ENCODE measurements at places on chromosomes 13 and 19. TPM values are rescaled to one million over a fixed set of nuclear protein-coding genes. Genes with fewer than 3 reads are reported as not detected.

PGLYRP2 gene
- total RNA-seq, result not detected

ZNF841 gene
- 40.9 TPM for total RNA-seq

ERFL gene
- not detected for total RNA-seq

ZNF556 gene
- total RNA-seq, result not detected

OVOL3 gene
- not detected for total RNA-seq

- DNase-seq, result no peak
Measured at GRCh38 chr13:110650436-110650835, 35.1 kb downstream of the NAXD start.

- no peak for DNase-seq
Measured at GRCh38 chr13:66222926-66223325, 1007.2 kb downstream of the PCDH9 start.

DNA sequence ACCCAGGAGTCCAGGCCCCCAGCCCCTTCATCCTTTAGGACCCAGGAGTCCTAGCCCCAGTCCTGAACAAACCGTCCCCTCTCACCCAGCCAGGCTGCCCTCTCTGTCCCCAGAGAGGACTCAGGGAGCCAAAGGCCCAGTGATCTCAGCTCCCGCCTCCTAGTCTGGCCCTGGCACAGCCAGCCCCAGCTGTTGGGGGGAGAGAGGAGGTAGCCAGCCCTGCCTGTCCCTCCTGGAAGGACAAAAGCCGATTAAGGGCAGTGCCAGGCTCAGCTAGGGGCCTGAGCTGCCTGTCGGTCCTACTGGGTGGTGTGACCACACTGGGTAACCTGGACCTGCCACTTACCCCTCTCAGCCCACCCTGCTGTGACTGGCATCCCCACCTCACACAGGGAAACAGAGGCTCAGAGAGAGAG, 14.5 kb downstream of the LIPE start:
- DNase-seq, result no peak

GRCh38 chr19:10270180-10270615, 722 bp upstream of the ICAM1 start:
- DNase-seq, result peak; percentile 25

- DNase-seq, result peak; percentile 16
Measured at GRCh38 chr13:38767506-38768265, 80.8 kb downstream of the FREM2 start.

DNA sequence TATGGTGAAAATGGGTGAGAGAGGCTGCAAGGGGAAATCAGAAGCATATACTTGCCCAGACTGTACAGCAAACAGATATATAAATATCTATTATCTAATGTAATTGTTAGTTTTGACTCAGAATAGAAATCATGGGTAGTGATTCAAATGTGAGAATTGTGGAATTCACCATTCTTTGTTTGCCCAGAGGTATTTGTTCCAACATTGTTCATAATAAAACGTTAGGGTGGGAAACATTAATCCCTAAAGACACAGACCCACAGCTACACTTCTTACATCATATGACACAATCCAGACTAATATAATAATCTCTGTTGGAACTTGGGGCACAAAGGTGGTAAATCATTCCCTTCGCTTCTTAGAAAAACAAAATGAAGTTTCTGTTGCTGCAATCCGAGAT, 646.5 kb upstream of the SLITRK6 start:
- peak; percentile 5 for DNase-seq

GRCh38 chr13:72677431-72677830, 50.0 kb downstream of the MZT1 start:
- DNase-seq, result no peak

GRCh38 chr19:17450264-17451075, 2.0 kb upstream of the TMEM221 start:
- peak; percentile 94 for DNase-seq

DNA sequence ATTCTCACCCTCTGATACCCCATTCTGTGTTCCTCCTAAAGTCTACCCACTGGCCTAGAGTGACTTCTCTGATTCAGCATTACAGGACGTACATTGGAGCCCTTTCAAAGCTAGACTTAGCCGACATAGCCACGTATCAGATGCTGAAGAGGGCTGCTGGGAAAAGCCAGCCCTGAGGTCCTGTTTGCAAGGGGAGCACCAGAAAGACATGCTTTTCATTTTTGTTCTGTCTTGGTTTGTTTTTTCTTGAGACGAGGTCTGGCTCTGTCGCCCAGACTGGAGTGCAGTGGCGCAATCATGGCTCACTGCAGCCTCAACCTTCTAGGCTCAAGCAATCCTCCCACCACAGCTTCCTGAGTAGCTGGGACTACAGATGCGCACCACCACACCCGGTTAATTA, 6.3 kb upstream of the ZSWIM4 start:
- peak; percentile 49 for DNase-seq

- no peak for DNase-seq
Measured at GRCh38 chr19:20482721-20483120, 82.9 kb downstream of the ZNF737 start.

- no peak for DNase-seq
Measured at GRCh38 chr13:50867637-50867945, 24.1 kb upstream of the DLEU7 start.

DNA sequence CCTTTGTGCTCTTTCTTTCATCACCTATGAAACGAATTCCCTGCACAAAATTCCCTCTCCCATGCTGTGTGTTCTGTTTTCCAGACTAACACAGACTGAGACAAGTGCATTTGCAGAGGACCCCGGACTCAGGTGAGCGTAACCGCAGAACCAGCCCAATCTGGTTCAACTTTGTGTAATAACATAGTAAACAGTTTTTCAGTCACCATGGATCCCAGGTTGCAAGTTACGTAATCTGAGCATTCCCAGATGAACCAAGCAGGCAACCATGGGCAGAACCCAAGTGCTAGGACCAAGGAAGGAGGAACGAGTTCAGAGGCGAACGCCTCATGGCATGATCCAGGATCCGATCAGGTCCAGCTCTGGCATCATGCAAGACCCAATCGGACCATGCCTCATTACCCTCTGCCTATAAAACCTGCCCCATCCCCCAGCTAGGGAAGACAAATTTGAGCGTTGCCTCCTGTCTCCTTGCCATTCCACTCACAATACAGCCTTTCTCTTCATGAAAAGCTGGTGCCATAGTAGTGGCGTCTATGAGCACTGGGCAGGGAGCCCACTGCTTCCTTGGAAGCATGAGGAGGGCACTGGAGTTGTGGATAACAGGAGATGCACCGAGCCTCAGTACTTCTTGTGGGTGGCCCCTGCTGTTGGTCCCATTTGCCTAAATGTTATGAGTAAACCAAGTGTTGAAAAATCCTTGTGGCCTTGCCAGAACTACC, 107.6 kb downstream of the ABCC4 start:
- peak; percentile 5 for DNase-seq

DNA sequence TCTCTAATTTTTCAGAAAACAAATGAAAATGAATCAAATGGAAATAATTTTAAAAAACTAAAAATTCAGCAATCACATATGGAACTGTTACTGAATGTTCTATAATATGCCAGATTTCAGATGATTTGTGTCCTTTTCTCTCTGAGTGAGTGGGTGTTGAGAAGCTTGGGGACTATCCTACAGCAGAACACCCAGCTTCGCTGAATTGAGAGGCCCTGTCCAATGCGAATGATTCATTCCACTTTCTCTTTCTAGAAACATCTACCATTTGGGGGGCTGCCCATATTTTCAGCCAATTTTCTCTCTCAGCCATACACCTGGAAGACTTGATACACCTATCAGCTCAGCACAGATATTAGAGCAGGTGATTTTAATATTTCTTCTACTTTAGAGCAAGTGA, 1666.7 kb downstream of the EFNB2 start:
- DNase-seq, result no peak

DNA sequence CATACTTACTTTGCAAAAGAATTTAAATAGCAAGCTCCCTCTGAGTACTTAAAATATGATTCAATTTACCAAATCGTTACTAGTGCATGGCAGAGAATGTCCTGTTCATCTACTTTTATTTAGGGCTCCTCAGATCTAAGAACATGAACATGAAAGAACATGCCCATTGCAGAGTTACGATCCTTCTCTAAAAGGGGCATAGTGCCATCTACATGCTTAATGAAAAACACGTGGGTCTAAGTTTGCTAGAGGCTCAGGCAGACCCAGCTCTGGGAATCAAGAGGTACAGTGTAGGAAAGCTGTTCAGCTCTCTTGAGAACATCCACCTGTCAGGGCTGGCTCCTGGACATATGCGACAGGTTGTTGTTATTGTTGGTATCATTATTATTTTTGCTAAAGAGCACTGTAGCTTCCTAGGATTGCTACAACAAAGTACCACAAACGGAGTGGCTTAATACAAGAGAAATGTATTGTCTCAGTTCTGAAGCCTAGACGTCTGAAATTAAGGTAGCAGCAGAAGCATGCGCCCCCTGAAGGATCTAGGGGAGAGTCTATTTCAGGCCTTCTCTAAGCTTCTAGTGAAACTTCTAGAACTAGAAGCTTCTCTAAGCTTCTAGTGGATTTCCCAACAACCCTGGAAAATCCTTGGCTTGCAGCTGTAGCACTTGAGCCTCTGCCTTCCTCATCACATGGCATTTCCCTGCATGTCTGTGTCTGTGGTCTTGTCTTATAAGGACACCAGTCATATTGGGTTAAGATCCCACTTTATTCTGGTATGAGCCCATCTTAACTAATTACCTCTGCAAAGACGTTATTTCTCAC, 133.9 kb downstream of the DCT start:
- DNase-seq, result peak; percentile 74
